ENCODE measurements at places on chromosomes 4 and X.

DNA sequence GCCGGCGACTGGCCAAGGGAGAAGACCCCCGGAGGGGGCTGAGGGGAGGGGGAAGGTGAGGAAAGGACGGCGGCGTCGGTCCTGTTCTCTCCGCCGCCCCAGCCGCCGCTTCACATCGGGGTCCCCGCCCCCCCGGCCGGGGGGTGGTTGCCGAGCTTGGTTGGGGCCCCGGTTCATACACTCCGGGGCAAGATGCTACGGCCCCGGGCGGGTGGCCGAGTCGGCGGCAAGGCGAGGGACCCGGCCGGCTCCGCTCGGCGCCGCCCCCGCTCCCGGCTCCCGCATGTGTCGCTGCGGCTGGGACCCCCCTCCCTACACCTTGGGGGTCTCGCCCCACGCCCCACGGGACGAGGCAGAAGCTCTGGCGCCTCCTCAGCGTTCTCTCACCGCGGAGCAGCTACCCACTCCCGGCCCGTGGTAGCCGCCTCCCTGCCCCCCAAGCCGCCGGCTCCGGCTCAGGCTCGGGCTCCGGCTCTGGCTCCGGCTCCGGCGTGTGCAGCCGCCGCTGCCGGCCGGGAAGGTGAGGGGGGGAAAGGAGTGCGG, 461 bp downstream of the FBXW7 start:
- DNase-seq: peak; percentile 14

DNA sequence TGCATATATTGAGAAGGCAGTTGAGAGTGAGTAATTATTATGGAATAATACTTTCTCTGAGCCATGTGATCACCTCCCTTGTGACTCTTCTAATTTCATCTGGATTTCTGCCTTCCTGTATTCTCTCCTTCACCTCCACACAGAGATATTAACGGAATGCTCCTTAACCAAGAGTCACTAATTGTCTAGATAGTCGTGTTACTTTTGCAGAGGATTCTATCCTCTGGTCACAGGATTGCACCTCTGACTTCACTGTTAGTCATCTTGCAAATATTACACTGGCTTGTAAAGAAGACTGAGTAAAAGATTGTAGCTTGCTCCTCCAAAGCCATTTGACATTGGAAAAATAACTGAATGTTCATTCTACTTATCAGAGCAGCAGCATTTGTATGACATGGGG, 160.9 kb downstream of the SH2D1A start:
- DNase-seq: no peak

- DNase-seq: no peak
Measured at GRCh38 chr4:112589206-112589605, 47.5 kb downstream of the ZGRF1 start.

GRCh38 chr4:1927675-1928074, 56.5 kb downstream of the NSD2 start:
- no peak for DNase-seq

GRCh38 chrX:148380107-148380506, 120.3 kb upstream of the AFF2 start:
- no peak for DNase-seq

DNA sequence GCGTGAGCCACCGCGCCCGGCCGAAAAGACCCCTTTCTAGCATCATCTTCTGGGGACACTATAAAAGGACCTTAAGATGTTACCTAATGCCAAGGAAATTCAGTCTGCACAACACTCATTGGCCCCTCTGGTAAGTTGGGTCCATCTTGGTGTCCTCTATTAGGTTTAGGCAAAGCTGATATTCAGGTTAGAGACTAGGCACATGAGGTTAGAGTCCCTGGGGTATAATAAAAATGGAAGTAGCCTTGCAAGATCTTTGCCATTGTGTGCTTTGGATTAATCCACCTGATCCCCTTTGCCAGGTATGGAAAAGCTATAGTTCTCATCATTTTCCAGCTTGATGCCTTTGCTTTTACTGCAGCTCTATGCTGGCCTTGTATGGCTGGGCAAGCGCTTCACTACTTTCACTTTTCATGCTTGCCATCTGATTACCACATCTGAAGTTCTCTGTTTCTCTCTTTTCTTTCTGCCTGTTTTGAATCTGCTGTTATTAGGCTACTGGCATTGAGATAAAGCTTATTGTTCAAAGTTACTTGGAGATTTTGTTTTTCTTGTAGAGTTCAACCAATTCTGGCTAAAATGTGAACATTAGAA, 5.4 kb upstream of the ADH4 start:
- DNase-seq: no peak

DNA sequence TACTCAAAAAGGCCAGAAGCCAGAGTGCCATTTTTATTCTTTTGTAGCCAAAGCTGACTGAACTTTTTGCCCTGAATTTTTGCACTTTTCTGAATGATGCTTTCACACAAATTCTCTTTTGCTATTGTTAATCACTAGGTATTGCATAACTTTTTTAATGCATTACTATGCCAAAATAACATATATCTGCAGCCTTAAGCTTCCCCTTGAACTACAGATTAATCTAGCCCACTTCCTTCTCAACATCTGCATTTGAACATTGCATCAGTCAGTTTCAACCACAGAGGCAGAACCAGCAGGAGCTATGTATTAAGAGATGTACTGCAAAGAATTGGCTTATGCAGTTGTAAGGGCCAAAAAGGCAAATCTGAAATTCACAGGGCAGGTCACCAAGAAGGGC, 197.6 kb upstream of the GYPA start:
- no peak for DNase-seq

DNA sequence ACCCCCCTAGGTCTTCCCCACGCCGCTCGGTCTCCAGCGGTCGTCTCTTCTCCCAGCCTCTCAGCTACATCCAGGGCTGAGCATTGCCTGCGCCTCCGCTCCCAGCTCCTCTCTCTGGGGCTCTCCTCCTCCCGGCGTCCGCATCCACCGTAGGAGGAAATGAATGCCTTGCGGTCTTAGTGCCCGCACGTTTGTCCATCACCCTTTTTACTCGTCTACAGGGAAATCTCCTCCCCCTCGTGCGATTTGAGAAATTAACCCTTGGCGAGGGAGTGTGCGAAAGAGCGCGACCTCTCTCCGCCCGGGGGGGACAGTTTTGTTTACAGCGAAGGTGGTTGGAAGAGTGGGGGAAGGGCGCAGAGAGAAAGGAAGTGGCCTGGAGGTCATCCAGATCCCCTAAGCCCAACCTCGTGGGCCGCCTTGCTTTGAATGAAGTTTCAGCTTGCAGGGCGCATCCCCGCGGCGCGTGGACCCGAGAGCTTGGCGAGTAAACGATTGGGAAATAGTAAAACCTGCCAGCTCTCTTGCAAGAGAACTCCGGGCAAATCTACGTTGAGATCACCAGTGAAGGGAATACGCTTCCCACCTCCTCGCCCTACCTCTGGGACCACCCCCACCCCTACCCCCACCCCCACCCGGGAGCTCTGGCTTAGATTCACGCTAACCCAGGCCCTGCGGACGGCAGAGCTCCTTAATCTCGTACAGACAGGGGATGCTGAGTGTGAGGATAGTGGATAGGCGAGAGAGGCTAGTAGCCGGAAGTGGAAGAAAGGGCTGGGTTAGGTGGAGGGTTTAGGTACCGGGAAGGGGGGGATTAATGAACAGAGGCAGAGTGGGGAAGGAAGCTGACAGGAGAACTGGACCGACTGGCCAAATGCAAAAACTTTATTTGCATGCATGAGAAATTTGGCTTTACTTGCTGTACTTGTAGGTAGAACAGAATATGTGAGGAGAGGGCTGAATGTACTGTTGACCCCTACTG, at the start of gene ELOVL6:
ELOVL6 (minus strand) TSS at position 181 of the 982 bp plus-strand sequence. CDS start 280 bp downstream, outside the sequence.
- peak; percentile 82 for DNase-seq

GRCh38 chr4:187993827-187994226, 1.7 kb upstream of the ZFP42 start:
- peak; percentile 28 for DNase-seq

GRCh38 chr4:55216863-55217635, 91.7 kb upstream of the KDR start:
- no peak for DNase-seq

DNA sequence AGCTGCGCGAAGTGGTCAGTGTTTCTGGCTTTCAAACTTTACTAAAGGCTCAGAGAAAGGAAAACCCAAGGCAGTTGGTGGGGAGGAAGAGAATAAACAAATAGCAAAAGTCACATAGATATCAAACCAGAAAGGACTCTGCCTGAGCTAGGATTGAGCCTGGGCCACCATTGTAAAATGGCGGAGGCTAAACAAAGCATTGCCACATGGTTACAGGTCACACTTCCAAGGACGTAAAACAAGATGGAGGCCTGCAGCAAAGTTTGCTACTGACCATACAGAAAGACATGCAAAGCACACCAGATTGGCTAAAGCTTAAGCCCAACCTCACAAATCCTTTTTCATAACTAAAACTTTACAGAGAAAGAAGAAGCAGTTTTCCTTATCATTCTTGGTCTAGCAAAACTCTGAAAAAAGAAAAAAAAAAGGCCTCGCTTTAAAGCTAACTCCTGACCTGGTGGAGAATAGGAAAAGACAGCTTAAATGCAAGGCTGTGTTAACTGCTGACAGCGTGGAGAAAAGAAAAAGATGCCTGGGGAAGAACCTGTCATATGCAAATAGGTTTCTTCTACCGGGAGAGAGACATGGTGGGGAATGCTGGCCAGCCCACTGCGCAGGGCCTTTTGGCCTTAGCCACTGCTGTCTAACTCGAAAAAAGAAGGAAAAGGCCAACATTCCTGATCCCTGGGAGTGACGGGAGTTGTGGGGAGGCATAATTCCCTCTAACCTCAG, 81.8 kb upstream of the SMARCA5 start:
- no peak for DNase-seq

DNA sequence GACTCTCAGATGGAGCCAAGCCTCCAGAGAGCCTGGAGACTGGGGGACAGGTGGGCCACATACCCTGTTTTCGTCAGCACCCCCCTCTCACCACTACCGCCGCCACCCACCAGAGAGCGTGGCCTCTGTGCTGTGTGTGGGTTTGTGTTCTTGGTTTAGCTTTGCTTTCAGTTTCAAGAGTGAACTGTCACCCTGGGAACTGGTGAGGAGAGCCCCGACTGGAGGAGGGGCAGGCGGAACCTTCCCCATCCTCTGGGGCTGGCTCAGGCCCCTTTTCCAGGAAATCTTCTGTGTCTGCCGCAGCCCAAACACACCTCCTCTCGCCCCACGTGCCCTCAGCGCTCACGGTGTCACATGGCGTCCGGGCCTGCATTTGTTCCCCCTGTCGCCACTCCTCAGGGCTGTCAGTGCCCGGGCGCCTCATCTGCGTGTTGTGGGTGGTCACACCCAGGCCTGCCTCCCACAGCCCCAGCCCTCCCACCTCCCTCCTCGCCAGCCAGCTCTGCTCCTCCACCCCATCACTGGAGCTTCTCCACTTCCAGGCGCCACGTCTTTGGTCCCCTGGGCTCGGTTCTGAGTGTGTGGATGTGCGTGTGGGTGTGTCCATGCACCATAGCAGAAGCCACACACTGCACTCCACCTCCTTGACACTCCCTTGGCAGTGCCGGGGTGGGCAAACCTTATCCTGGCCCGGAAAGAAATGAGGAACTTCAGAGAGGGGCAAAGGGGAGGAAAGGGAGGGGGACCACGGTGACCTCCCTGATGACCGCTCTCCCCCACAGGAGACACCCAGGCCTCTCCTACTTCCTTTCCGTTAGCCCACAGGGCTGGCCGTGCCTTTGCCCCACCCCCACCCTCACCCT, 27.8 kb downstream of the ELF4 start:
- no peak for DNase-seq

DNA sequence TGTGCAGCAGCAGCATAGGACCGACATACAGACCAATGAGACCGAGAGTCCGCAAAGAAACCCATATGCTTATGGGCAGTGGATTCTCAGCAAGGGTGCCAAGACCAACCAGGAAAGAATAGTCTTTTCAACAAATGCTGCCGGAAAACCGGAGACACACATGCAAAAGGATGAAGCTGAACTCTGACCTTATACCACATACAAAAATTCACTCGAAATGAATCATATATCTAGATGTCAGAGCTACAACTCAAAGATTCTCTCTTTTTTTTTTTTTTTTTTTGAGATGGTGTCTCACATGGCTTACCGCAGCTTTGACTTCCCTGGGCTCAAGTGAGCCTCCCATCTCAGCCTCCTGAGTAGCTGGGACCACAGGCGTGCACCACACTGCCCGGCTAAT, 16.0 kb upstream of the MXD4 start:
- DNase-seq: no peak

GRCh38 chr4:14812101-14812500, 190.2 kb upstream of the CPEB2 start:
- DNase-seq: no peak

DNA sequence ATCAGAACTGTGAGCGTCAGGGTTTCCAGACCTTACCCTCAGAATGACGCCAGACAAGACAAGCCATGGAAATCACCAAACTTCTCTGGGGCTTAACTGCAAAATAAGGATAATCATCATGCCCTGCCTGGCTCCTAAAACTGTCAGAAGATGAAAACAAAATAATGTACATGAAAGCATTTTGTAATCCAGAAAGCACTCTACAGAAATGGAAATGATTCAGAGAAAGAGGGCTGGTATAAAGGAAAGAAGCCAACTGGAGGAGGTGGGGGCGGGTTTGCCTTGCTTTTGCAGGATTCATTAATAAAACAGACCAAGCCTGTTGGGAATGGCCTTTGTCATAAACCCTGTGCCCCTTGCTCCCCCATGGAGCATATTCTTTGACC, 47.3 kb downstream of the SEPSECS start:
- DNase-seq: no peak

DNA sequence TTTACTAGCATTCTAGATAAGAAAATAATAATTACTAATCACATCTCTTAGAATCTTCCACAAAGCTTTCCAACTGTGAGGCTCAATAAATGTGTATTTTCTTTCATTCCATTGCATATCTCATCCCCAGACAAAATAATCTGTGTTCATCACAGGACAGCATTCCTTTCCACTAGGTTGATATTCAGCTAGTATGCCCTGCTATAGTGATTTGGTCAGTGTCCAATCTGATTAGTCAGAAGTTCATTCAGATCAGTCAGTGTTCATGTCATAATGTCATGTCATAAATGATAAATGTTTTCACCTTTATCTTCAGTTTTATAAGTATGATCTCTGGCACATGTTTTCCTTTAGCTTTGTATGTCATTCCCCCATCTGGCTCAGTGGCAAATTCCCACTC, 611.4 kb downstream of the KCTD8 start:
- DNase-seq: no peak

GRCh38 chr4:102317459-102317858, 27.8 kb downstream of the SLC39A8 start:
- DNase-seq: no peak

DNA sequence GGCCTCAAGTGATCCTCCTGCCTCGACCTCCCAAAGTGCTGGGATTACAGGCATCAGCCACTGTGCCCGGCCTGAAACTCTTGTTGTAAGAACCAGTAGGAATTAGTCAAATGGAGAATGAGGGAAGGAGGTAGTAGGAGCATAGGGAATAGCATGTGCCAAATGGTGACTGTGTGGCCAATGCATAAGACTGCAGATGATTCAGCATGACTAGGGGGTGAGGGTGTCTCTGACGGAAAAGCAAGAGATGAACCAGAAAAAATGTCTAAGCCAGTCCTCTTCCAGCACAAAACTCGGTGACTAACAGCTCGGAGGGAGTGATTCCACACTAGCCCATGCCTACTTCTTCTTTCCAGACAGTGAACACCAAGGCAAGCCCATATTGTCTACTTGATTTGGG, 58.2 kb upstream of the DUSP21 start:
- no peak for DNase-seq

GRCh38 chr4:81180916-81181315, 34.1 kb downstream of the PRKG2 start:
- DNase-seq: no peak

GRCh38 chr4:78512357-78512920, 39.1 kb upstream of the ANXA3 start:
- DNase-seq: peak; percentile 33

- no peak for DNase-seq
Measured at GRCh38 chrX:10090319-10090718, 66.5 kb upstream of the CLCN4 start.

- DNase-seq: peak; percentile 27
Measured at GRCh38 chrX:2627272-2627867, 63.7 kb upstream of the CD99 start.

All from HT-29 (cell line).